HTR-8/SVneo (cell line): ENCODE measurements at places on chromosomes 5 and 9.

- DNase-seq = no peak
Observed at GRCh38 chr5:126805063-126805462, 28.1 kb downstream of the LMNB1 start.

GRCh38 chr9:89021154-89021803 is 30.0 kb downstream of the S1PR3 start:
- DNase-seq = peak; percentile 60

DNA sequence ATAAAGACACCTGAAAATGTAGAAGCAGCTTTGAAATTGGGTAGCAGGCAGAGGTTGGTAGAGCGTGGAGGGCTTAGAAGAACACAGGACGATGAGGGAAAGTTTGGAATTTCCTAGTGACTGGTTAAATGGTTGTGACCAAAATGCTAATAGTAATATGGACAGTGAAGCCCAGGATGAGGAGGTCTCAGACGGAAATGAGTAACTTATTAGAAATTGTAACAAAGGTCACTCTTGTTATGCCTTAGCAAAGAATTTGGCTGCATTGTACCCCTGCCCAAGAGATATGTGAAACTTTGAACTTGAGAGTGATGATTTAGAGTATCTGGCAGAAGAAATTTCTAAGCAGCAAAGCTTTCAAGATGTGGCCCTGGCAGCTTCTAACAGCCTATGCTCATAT is 382.5 kb downstream of the KCNN2 start:
- no peak for DNase-seq

GRCh38 chr9:131578021-131578420 is 32.7 kb downstream of the PRRT1B start:
- no peak for DNase-seq

DNA sequence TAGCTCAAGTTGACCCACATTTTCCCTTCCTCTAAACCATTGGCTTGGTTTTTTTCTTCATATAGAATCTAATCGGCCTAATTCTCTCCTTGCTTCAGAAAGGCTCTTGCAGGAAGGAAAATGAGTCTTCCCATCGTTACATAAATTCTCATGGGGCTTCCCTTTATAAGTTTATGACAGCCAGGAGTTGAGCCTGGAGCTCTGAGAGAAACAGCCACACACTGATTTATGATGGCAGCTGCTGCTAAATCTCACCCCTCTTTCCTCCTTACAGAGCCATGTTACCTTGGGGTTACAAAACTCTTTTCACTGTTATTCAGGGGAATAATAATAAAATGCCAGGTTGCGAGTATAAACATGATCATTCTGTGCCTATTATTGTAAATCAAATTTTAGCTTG is 5.2 kb upstream of the RNF14 start:
- no peak for DNase-seq

DNA sequence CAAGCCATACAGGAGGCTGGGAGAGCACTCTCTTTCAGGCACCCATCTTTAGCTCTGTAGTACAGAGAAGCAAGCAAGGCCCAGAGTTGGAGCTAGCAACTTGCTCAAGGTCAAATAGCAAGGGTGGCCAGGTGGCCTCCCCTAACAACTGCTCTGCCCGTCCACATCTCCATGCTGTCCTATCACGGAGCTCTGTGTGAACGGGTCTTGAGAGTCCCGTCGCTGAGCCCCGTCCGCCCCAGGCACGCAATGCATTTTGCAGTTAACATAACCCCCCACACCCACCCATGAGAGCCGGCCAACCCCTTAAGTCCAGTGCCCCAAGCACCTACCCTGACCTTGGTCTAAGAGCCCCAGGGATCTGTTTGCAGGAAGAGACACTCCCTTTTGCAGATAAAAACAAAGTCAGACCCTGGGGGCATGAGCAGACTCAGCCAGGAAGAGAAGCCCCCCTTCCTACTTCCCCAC is 1.5 kb downstream of the RNF44 start:
- no peak for DNase-seq

- no peak for DNase-seq
Observed at GRCh38 chr9:138070815-138071214, 193.2 kb downstream of the CACNA1B start.

- DNase-seq = no peak
Observed at GRCh38 chr9:105500108-105500766, 52.4 kb downstream of the FSD1L start.

DNA sequence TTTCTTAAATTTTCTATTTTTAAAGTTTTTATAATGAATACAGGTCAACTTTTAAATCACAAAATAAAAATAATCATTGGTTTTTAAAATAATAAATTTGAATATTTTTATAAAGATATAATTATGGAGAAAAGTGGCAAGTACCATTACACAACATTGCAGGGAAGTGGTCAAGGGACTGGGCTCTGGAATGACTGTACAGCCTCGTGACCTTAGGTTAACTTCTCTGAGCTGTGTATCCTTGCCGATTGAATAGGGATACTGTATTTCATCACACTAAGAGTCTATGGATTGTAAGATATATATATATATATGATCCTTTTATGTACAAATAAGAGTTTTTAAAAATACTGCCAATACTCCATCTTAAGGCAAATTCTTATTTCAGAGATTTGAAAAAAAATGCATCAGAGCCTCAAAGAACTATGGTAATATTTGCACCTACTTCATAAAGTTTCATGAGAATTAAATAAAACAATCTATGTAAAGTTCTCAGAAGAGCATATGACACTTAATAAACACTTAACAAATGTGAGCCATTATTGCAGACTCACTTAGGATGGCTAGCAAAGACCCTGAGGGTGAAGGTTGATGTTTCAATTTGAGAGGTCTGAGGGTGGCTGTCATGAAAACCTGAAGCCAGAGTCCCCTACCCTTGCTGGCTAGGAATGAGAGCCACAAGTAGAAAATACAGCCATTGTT is 136.5 kb downstream of the CCDC192 start:
- DNase-seq = no peak

DNA sequence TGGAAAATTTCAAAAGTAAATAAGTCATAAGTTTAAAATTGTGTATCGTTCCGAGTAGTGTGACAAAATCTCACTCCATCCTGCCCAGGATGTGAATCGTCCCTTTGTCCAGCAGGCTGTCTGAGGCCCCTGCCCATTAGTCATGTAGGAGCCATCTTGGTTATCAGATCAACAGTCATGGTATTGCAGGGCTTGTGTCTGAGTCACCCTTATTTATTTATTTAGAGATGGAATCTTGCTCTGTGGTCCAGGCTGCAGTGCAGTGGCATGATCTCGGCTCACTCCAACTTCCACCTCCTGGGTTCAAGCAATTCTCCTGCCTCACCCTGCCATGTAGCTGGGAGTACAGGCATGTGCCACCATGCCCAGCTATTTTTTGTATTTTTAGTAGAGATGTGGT is 30.2 kb downstream of the ITGA2 start:
- DNase-seq = peak; percentile 39

DNA sequence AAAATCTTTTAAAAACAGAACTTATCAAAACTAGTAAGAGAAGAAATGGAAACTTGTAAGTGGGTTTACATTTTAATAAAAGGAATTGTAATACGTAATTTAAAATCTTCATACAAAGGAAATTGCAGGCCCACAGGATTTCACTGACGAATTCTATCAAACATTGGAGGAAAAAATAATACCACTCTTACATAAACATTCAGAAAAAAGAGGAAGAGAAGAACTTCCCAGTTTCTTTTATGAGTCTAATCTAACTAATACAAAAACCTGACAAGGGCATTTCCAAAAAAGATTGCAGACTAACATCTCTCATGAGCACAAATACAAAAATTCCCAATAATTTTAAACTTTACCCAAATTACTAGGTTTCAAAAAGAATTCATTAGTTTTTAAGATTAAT is 149.0 kb downstream of the RANBP17 start:
- no peak for DNase-seq

DNA sequence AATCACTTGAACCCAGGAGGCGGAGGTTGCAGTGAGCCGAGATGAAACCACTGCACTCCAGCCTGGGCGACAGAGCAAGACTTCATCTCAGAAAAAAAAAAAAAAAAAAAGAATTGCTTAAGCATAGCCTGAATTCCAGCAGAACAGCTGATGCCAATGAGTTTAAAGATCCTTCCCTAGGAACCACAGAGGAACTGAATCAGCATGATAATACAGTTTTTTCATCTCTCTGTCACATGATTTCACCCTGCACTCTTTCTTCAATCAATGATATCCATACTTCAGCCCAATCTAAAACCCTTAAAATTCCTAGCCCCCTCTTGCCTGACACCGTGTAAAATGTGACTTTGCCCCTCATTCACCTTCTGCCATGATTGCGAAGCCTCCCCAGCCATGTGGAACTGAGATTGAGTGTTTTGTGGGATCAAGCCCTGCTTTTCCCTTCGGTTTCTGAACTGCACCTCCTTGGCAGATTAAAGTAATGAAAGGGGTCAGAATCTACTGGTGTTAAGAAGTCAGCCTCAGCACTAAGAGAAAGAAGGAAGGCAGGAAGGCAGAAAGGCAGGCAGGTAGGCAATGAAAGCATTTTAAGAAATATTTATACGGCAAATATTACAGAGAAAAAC is 20.9 kb upstream of the DMXL1 start:
- DNase-seq = peak; percentile 21

DNA sequence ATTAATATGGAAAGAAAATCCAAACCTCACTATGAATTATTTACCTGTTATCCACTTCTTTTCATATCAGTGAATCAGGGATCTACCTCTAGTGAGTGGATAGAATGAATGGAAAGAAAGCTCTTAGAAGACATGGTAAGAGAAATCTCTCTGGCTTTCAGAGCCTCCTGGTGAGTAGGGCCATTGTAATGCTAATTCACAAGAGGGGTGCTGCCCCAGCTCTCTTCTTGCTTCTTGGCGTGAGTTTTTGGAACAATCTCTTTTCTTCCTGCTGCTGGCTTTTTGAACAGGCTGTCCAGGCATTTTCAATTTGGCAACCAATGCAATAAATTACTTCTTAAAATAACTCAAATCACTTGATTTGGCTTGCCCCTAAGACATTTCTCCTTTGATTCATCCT is 49.9 kb upstream of the KCNN2 start:
- no peak for DNase-seq

DNA sequence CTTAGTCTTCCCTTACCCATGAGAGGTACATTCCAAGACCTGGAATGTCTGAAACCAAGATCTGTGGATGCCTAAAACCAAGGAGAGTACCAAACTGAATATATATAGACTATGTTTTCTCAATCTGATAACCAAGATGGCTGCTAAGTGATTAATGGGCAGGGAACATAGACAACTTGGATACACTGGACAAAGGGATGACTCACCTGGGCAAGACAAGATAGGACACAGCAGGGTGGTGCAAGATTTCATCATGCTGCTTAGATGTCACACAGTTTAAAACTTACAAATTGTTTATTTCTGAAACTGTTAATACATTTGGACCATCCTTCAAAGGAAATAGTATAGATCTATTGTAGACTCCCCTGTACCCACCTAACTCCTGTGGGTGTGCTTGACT is 130.9 kb downstream of the HTR1A start:
- no peak for DNase-seq

GRCh38 chr9:99678566-99678965 is 143.1 kb upstream of the NR4A3 start:
- DNase-seq = no peak

DNA sequence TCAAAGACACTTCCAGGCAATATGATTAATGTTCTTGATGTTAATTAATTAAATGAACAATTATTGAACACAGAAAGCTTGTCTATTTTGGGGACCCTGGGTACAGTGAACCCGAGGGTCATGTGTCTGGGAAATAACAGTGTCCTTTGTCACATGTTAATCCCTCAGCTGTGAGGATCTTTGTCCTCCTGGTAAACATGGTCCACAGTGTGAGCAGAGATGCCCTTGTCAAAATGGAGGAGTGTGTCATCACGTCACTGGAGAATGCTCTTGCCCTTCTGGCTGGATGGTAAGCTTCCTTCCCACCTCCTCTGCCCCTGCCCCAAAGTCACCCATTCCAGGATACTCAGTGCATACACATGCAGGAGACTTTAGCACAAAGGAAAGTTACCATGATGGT is 107.9 kb downstream of the MEGF10 start:
- no peak for DNase-seq

GRCh38 chr9:117707561-117707960 is 3.4 kb downstream of the TLR4 start:
- DNase-seq = no peak

DNA sequence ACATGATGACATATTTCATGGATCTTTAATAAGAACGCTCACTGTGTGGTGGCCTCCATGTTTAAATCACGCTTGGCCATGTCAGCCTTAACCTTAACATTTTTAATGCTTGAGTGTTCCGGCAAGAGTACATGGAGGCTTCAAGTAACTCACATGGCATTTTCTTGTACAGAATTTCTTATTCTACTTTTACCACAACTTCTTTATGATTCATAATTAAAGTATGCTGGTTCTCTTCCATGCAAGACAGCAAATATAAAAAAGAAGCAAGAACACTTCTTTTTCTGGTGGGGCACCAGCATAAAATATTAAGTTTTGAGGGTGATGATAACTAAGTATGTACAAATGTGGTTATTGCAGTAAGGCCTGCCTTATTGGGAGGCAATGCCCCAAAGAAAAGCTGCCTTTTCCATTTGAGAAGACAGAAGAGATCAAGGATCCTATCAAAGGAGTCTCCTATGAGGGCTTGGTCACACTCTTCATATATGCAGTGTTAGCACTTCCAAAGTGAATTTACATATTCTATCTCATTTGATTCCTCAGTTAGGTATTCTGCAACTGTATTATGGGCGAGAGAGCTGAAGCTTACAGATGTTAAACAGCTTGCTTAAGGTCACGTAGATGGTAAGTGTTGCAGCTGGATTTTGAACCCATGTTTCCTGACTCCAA is 382.7 kb upstream of the MEF2C start:
- DNase-seq = no peak

GRCh38 chr9:78614892-78615291 is 318.0 kb downstream of the PSAT1 start:
- no peak for DNase-seq

- no peak for DNase-seq
Observed at GRCh38 chr5:79464278-79464677, 49.7 kb downstream of the HOMER1 start.

GRCh38 chr9:97563458-97564135 is 62.1 kb downstream of the TMOD1 start:
- no peak for DNase-seq

- DNase-seq = peak; percentile 33
Observed at GRCh38 chr5:102811972-102812371, 56.9 kb downstream of the PAM start.

- no peak for DNase-seq
Observed at GRCh38 chr9:114100536-114100935, 1.4 kb upstream of the KIF12 start.

- DNase-seq = no peak
Observed at GRCh38 chr5:97623441-97623840, 440.4 kb upstream of the RIOK2 start.

DNA sequence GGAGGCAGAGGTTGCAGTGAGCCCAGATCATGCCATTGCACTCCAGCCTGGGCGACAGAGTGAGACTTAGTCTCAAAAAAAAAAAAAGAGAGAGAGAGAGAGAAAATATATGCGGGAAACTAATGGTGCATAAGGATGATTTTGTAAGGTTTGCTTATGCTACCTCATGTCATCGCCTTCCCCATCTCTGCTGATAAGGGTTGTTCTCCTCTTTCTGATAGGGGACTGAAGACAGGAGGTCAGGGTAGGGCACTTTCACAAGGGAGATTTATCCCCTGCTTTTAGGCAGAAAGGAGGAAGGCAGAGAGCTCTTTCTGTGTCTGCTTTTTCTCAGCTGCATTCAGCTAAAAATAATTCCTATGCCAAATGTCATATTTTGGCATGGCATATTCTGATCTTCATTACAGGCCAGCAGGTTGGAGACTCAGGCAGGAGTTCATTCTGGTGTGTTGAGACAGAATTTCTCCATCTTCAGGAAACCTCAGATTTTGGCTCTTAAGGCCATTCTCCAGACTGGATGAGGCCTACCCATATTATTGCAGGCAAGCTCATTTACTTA is 220.2 kb downstream of the AUH start:
- DNase-seq = no peak

GRCh38 chr9:133405508-133406438 is 12.0 kb downstream of the REXO4 start:
- no peak for DNase-seq
